Activated CD4-positive, CD25-positive, alpha-beta regulatory T cell treated with anti-CD3 and anti-CD28 coated beads, Interleukin-2, amount 50 U/mL, for 24 hours (primary cell): ENCODE measurements at places on chromosomes 5 and 9.

DNA sequence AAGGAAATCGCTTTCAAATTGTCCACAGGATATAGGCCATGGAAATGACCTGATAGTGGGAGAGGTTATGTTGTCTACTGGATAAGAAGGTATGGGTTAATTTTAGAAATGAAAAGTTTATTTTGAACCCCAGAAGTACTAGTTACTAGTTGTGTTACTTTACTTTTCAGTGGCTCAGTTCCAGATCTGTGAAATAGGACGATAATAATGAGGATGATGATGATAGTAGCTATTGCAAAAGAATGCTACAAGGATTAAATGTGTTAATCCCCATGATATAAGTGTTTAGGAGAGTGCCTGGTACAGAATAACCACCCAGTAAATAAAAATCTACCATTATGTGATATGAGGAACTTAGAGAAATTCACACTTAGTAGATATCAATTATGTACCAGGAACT is 120.8 kb downstream of the PDE4D start:
- no peak for ATAC-seq

DNA sequence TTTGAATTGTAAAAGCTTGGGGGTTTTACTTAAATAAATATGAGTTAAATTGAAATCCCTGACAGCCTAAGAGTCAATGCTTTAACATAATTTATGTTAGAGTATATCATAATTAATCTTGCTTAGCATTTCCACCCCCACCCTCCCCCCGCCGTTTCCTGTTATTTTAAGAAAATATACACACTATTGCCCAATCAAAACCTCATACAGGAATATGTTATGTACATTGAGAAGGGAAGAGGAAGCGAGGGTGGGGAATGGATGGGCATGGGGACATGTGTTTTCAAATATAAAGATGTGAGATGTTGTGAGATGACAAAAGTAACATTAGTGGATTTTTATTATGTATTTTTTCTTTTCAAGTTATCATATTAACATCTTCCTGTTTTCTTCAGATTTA is 561.1 kb upstream of the MEF2C start:
- ATAC-seq: no peak

GRCh38 chr5:66629446-66629845 is 33.3 kb downstream of the MAST4 start:
- ATAC-seq: no peak

DNA sequence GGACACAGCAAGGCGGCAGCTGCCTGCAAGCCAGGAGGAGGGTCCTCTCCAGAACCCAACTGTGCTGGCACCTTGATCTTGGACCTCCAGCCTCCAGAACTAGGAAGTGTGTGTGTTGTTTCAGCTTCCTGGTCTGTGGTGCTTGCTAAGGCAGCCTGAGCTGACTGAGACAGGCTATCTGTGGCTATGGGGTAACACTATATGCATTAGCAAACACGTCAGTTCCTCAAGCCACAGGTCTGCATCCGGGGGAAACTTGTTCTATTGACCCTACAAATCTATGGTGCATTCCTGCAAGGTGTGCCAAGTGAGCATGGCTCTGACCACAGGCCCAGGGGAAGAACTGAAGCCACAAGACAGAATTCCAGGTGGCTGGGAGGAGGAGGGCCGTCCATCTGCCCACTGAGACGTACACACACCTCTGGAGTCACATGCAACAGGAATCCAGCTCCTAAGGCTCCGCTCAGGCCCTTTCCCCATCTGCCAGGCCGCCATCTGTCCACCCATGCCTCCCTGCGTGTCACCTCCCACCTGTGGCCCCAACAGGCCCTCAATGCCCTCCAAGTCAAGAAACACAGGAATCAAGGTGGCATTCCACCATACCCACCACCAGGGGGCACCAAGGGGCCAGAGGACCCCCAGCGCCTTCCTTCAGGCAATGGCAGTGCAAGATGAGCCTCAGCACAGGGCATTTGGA is 174.9 kb downstream of the ROR2 start:
- ATAC-seq: peak; percentile 28

DNA sequence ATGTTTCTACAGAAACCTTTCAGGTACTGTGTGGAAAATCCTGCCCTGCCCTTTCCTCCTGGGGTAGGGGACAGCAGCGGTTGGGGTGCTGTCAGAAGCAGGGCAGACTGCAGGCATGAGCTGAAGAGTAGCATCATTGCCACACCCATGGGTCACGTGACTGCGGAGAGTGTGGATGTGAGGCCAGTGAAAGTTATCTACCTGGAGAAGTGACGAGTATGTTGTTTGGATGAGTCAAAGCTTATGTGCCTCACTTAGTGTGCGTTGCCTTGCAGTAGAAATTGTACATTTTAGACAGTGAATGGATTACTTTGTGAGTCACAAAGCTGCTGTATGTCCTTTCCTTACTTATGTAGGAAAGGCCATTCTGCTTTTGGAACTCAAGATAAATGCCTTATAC is 21.7 kb upstream of the ACTBL2 start:
- ATAC-seq: no peak

DNA sequence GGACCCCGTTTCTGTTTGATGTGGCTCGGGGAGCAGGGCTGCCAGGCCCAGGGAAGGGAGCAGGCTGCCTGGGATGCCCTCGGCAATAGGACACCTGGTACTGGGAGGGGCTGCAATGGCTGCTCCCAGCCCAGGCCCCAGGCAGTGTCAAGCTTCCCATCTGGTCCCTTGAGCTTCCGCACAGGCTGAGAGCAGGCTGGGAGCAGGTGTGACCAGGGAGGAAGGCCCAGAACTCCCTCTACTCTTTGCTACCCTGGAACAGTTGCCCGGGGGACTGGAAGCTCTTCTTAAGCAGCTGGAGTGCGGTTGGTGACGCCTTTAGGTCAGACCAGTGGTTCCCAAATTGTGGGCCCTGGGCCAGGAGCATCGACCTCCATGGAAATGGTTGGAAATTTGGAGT is 186.9 kb downstream of the GADD45G start:
- ATAC-seq: no peak

GRCh38 chr5:179668391-179668790 is 12.4 kb downstream of the CBY3 start:
- ATAC-seq: no peak

DNA sequence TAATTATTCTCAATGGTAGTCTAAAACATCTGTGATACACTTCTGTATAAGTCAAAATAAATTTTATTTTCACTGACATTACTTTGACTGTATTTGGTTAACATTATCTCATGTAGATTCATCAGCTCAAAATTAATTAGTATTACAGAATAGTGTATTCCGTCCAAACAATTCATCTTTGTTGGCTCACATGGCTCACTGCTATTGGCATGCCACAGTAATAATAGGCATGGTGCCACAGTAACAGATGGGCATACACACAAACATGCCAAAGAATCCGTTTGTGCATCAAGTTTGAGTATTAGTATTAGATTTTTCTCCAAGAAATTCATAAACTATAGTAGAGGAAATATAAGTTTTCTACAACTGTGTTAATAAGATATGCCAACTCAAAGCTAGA is 14.2 kb downstream of the AP3B1 start:
- ATAC-seq: no peak

DNA sequence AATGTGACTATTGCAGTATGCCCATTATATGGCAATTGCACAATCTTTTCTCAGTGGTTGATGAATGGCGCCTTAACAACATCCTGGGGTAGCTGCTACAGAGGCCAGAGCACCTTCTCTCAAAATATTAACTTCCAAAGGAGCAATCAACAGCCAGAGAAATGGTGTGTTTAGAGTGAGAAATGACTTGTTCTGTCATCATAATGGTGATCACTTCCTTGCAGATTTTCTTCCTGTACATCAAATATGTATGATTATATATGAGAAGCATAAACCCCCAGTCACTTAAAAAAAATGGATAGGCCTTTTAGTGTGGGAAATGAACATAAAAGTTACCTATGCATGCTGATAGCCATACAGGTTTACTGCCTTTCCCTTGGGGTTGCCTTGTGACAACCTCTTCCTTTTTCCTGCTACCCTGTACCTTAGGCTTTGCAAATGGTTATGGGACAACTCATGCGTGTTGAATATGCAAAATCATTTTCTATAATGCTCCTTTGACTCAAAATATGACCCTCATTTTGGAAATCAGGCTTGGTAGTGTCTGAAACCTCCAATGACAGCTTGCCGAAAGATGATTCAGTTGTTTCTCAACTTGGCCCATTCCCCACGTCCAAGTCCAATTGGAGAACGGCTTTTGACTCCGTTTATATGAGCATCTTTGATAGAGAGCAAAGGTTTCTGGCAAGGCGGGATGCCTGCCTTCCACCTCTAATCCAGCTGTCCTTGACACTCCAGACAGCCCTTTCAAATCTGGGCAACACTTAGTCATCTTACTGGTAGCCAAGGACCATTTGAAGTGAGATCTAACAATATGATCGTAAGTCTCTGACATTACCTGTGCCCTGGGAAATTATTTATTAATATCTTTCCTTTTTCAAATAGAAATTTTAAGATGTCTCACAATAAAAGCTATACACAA is 69.3 kb downstream of the SLC1A1 start:
- ATAC-seq: no peak

DNA sequence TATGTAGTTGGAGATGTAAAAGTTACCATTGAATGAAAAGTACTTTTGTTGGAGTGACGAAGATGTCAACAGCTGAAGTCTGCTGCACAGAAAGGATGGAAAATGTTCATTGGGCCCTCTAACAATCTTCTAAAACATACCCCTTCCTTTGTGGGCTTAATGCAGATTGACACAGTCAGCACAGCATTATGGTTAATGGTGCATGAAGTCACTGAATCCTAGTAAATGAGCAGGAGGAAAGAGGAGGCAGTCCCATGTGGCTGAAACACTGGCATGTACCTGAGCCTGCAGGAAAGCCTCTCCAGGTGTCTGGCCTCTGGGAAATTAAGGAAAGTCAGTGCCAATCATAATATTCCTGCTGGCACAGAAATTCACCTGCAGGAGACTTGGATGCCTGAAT is 153.8 kb downstream of the ARL15 start:
- ATAC-seq: no peak

DNA sequence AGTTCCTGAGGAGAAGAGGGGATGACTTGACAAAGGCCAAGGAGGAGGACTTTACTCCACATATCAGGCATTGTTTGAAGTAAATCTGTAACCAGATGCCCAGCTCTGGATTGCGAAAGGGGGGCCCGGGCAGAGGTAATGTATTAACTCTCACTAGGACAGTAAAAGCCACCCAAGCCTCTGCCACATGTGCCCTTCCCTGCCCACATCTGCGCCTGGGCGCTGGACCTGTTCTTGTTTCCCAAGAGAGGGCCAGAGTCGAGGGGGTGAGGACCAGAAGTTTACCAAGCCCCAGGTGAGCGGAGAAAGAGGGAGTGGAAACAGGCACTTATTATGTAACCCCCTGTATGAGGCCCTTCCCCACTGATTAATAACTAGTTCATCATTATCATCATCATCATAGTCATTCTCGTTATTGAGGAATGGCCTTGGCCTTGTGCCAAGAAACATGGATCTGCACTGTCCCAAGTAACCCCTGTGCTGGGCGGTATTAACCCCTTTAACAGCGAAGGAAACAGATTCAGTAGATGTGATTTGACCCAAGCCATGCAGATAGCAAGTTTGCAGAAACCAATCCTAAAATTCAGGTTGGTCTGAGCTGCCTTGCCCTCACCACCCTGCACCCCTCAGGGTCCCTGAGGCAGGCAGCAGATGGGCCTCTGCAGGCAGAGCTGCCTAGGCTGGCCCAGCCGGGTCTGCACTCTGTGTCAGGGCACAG is at the start of gene SLC23A1:
Gene SLC23A1 (minus strand): TSS at position 23 of the 718 bp plus-strand sequence. CDS start 44 bp downstream, outside the sequence.
- no peak for ATAC-seq

DNA sequence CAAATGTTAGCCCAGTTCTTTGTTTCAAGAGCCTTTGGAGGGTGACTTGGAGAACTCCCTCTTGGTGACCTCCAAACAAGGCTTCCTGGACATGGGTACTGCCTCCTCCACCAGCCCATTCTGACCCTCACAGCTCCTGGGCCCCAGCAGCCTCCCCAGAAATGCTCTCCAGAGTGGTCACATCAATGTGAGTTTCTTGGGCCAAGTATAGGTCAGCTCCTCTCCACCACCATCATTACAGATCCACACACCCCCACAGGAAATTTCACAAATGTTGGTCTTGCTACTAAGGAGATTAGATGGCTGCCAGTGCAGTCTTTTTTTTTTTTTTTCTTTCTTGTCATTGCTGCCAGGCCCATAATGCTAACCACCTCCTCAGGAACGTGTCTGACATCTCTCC is 410.7 kb downstream of the DTWD2 start:
- ATAC-seq: no peak
